Erythroblast (primary cell): ENCODE measurements at places on chromosomes 3 and 15.

DNA sequence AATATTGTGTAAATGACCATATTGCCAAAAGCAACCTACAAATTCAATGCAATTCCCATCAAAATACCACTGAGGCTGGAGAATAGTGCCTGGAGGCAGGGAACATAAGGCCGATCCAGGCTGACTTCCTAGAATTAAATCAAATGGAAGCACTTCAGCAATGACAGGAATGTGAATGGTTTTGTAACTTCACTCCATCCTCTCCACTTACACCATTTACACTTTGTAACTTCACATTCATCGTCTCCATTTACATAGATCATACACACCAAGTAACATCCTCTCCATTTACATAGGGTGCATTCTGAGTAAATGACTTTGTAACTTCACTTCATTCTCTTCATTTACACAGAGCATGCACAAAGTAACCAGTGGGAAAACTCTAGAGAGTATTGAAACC lies 11.6 kb downstream of the STRIT1 start:
- DNase-seq: no peak

- DNase-seq: peak; percentile 74
Observed at GRCh38 chr3:38805765-38806386, 10.1 kb downstream of the SCN10A start.

GRCh38 chr15:71414853-71415252 lies 299.6 kb downstream of the THSD4 start:
- DNase-seq: no peak

DNA sequence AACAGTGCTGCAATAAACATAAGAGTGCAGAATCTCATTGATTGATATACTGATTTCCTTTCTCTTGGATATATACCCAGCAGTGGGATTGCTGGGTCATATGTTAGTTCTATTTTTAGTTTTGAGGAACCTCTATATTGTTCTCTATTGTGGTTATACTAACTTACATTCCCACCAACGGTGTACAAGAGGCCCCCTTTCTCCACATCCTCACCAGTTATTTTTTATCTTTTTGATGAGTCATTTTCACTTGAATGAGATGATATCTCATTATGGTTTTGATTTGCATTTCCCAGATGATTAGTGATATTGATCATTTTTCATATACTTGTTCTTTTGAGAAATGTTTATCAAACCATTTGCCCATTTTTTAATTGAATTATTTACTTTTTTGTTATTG lies 12.4 kb upstream of the IREB2 start:
- no peak for DNase-seq

- peak; percentile 82 for DNase-seq
Observed at GRCh38 chr3:50436114-50436674, 67.2 kb downstream of the CACNA2D2 start.

DNA sequence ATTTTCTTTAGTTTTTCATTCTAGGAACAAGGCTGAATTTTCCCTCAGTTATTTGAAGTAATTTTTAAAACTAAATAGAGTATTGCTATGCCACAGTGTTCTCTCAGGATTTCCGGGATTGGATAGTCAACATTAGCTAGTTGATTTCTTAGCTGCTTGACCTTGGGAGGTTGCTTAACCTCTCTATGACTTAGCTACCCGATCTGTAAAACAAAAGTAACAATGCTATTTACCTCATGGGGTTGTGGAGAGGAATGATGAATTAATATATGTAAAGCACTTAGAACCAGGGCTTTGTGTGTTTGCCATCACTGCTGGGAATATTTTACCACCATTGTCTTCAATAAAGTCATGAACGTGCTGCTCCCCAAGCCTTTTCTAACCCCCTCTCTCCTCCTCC lies 57.5 kb downstream of the SNRK start:
- DNase-seq: no peak

- DNase-seq: no peak
Observed at GRCh38 chr15:100880139-100880896, 687 bp downstream of the ALDH1A3 start.

DNA sequence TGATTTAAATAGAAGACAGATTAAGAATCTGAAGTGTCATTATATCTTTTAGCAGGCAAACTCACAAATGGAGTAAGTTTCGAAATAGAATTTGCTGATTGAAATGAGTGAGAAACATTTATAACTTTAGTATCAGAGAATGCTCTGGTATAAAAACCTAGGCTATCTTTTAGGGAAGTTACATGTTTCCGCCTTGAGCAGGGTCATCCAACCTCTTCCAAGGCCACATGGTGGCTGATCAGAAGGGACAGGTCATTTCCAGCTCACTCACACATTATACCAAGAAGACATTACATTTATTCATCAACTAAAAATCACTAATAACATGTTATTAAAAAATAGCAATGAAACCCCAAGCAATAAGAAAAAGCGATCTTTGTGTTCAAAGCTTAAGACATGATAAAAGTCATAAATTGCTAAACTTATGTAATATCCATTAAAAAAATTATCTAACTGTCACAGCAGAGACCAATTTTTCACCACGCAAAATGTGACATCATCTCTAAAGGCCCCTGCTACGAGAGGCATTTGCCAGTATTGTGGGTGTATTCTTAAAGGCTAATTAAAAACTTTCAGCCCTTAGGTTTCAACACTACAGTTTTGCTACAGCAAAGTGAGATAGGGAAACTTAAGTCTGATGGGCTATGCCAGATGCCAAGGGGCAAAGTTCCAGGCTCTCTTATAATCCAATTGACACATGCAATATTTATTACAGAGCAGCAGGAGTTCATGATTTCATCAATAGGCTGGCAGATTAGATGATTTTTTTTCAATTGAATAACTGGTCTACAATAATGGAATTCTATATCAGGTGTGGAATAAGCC lies 240.4 kb upstream of the TBL1XR1 start:
- DNase-seq: no peak

DNA sequence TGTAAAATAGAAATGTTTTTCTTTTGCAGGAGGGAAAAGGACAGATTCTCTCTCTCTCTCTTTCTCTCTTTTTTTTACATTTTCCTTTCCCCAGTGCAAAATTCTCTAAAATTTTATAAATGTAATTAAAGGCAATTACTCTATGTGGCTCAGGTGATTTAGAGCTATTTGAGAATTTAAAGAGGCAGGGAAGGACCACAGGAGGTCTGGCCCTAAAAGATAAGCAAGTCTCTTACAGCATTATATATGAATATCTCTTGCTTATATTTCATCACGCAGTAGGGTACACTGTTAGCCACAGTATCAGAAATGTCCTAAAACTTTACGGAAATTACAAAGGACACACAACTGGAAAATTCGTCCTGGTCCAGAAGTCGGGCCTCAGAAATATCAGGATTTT lies 70.5 kb upstream of the PPIB start:
- DNase-seq: peak; percentile 86

DNA sequence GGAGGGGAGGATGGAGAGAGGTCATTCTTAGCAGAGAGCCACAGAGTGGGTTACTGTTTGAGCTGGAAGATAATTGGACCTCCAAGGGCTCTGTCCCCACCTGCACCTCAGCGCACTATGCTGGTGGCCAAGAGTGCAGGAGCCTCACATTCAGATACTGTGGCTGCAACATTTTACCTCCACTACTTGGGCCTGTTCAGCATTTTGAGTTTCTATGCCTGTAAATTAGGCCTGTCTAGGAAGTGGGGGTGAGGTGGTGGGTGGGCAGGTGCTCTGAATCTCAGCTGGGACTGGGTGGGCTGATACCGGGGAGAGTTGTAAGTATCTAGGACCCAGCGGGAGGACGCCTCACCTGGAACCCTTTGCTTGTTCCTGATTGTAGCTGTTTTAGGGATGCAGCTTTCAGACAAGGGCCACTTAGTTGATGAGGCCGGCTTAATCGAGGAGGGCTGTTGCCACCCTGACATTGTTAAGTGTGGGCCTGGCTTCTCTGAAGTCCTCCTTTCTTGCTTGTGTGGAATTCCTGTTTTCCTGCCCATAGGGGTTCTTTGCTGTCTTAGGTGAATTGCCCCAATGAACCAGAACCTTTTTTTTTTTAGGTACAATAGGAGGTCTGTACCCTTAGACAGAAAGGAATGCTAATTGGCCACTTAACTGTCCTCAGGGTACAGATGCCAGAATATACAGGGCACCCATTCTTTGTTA lies 83.8 kb downstream of the SMAD3 start:
- DNase-seq: no peak

DNA sequence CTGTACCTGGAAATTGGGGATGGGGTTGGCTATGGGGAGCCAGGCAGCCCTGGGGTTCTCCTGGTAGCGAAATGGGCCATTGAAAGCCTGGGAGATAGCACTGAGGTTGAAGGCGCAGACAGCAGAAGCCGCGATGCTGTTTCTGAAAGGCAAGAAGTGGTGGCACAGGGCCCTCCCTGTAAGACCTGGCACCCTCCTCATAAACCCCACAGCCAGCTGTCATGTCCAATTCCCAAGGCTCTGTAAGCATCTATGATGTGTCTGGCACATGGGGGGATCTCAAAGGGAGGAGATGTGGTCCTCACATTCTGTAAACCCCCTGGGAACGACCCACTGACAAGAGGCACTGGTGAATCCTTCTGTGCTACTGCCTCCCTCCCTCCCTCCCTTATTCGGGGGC lies 104.0 kb downstream of the SEMA5B start:
- no peak for DNase-seq

- DNase-seq: no peak
Observed at GRCh38 chr3:178676942-178677790, 140.9 kb downstream of the KCNMB2 start.

GRCh38 chr3:29775340-29775739 lies 494.5 kb downstream of the RBMS3 start:
- DNase-seq: peak; percentile 91

GRCh38 chr3:127914584-127914983 lies 448 bp upstream of the KBTBD12 start:
- DNase-seq: no peak

DNA sequence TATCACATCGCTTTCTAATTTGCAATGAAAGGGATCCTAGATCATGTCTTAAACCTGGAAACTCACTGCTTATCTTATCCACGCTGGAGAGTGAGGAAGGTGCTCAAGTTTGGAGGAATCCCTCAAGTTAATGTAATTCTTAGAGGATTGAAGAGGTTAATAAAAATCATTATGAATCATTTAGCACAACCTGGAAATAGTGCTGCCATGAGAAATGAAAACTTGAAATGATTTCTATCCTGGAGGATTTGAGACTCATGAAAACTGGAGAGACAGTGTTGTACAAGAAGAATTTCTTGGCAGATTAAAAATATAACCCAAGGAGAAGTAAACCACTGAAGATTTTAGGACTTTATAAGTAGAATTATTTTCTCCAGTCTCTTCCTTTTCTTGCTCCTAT lies 125.9 kb downstream of the ADAMTS9 start:
- no peak for DNase-seq

DNA sequence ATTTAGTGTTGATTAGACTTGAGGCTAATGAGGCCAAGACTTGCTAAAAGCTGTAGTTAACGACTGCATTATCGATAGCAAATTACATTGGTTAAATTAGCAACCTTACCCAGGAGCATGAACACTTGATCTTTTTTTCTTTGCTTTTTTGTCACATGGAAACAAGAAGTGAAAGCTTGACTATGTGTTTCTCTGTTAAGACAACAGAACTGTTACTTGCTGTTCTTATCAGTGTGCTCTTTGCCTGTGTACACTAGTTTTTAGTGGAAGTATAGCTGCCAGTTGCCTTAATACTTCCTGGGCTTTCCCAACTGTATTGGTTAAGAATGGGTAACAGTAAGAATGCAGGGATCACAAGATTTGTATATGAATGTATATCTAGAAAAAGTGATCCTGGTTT lies 625.5 kb downstream of the NAALADL2 start:
- no peak for DNase-seq

DNA sequence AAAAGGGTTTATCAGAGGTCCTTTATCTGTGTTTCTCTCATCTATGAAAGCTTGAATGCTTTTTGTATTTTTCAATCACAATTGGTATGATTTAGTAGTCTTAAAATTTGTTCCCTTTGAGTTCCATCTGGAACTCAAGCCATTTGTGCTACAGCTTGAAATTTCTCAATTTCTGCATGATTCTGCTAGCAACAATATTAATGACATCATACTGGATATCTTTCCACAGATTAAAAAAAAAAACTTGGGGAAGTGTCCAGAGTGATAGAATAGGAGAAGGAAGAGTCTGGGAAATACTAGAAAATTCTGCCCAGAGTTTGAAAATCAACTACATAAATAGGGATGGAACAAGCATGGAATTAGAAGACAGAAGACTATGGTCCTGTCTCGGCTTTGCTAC lies 9.3 kb upstream of the FBN1 start:
- DNase-seq: no peak

GRCh38 chr3:9198261-9198660 lies 51.2 kb downstream of the SRGAP3 start:
- no peak for DNase-seq

- no peak for DNase-seq
Observed at GRCh38 chr3:87435926-87436620, 159.7 kb upstream of the POU1F1 start.

- peak; percentile 36 for DNase-seq
Observed at GRCh38 chr3:56796202-56796601, 5.5 kb downstream of the ARHGEF3 start.

DNA sequence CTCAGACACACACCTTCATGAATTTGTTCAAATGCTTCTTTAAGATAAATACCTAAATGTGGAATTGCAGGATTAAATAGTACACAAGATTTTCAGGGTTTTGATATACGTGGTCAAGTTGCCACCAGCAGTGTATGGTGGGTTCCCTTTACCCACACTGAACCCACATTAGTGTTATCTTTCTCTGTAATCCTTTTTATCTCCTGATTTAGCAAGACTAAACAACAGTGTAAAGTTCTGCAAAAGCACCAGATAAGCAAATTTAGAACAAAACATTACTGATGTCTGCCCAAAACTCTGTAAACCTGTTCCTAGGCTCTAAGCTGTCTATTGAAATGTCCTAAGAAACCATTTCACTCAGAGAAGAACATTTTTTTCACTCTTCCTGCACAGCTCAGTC lies 352.9 kb downstream of the FHIT start:
- DNase-seq: no peak

GRCh38 chr15:70879401-70879800 lies 12.8 kb downstream of the THAP10 start:
- DNase-seq: no peak

GRCh38 chr3:66604481-66604880 lies 103.7 kb upstream of the LRIG1 start:
- no peak for DNase-seq

- DNase-seq: no peak
Observed at GRCh38 chr3:128239304-128239703, 86.0 kb downstream of the EEFSEC start.
